Activated naive CD8-positive, alpha-beta T cell treated with anti-CD3 and anti-CD28 coated beads for 36 hours (primary cell): ENCODE measurements at places on chromosomes 5 and 9. TPM values are rescaled to one million over a fixed set of nuclear protein-coding genes. Genes with fewer than 3 reads are reported as not detected.

FAM78A gene
- 37.4 TPM for total RNA-seq

- no peak for DNase-seq
Measured at GRCh38 chr9:17611342-17611741, 32.5 kb downstream of the SH3GL2 start.

DNA sequence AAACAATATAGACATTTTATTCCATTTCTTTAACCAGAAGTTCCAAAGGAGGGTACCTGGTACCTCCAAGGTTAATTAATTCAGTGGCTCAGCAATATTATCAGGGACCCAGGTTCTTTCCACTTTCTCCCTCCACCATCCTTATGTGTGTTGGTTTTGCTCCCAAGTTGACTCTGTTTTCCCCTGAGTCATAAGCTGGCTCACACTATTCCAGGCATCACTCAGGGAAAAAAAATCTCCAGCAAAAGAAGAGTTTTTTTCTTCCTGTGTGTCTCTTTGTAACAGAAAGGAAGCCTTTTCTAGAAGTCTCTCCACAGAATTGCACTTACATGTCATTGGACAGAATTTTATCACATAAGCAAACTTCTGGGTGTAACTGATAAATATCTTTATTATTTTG lies 31.2 kb upstream of the GALNT10 start:
- no peak for DNase-seq

DNA sequence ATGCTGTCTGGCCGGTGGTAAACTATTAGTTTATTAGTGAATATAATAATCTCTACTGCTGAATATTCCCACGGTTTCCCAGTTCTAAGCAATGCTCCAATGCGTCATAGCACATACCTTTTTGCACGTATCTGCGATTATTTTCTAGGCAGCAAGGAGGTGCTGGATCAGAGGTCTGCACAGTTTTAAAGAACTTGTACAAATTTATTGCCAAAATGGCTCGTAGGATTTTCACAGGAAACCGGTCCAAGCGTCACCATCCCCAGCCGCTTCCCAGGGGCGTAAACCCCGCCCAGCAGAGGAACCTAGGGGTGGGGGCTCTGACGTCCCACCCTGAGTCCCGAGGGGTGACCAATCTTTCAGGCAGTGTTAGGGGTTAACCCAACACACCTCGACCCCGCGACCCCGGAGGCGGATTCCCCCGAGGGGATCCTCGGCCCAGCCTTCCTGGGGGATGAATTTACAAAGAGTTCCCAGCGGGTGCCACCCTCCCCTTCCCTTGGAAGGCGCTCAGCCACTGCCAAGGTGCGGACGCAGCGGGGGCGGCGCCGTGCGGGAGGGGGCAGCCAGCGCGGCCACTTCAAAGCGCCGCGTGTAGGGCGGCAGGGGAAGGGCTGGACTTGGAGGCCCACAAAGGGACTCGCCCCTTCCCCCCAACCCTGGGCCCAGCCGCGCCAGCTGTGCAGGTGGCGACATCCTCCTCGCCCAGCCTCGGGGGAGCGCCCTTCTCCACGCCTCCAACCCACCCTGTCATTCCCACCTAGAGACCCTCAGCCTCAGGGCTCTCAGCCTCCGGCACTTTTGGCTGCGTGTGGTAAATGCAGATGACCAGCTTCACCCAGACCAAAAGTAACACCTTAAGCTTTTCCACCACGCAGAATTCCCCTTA lies 43.5 kb upstream of the TCF7 start:
- peak; percentile 73 for DNase-seq

DNA sequence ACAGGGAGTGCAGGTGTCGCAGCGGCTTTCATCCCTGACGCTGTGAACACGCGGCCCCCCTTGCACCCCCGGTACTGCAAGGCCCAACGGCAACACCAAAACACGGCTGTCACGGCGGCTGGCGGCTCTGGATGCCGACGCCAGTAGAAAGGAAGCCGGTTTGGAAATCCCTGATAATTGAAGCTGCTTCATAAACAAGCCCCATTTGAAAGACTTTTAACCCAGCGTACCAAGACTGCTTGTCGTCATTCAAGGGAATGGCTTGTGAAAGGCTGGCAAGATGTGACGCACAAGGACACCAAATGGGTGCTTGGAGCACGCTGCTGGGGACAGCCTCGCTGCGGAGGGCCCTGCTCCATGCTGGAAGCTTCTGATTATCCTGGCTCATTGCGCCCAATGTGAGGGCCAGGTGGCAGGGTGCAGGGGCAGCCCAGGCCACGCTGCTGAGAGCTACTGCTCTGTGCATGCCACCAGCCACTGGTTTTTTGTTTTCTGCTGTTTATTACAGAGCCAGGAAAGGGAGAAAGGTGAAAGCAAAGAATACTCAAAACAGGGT lies 63.1 kb downstream of the GTF3C4 start:
- no peak for DNase-seq

DNA sequence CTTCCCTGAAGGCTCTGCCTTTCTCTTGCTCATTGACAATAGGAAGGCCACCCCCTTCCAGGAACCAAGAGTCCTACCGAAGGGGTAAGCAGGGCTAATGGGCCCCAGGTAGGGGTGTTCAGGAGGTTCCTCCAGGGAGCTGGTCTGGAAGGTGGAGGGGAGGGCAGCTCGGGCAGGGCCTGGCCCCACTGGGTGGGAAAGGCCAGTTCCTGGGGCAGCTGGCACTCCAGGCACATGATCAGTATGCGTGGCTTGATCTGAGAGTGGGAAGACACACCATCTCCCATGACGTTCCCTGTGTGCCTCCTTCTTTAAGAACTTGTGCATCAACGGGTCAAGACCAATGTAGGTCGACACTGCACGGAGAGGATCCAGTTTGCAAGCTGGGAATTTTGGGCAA lies 149.8 kb downstream of the PHF2 start:
- DNase-seq = no peak
